ENCODE measurements at places on chromosomes 11 and 22.

- no peak for DNase-seq
Measured at GRCh38 chr11:78786746-78787145, 212.1 kb upstream of the NARS2 start.

GRCh38 chr11:93740031-93740729 lies 1.1 kb downstream of the TAF1D start:
- DNase-seq = peak; percentile 20

- DNase-seq = no peak
Measured at GRCh38 chr22:24101966-24102365, 79.3 kb upstream of the SUSD2 start.

GRCh38 chr22:17366830-17367229 lies 2.4 kb upstream of the CECR2 start:
- DNase-seq = no peak

DNA sequence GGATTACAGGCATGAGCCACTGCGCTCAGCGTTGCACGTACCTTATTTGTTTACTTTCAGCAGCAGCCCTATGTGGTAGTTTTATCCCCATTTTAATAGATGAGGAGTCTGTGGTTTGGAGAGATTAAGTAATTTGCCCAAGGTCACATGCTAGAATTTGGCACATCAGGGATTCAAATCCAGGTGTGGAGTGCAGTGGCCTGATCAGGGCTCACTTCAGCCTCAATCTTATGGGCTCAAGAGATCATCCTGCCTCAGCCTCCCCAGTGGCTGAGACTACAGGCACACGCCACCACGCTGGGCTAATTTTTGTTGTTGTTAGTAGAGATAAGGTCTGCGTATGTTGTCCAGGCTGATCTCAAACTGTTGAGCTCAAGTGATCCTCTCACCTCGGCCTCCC lies 18.5 kb upstream of the SPTBN2 start:
- DNase-seq = no peak

DNA sequence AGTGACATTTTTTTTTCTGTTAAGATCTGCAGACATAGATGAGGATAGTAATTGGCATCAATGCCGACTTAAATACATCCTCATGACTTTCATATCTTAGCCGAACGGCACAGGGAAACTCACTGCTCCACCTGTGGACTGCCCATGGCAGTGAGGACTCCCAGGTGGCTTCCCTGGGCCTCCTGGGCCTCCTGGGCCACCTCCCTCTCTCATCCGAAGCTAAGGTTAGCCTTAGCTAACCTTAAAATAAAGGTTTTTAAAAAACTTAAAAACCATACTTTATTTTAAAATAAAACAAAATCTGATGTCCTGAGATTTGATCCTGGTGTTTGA lies 38.1 kb upstream of the TSKU start:
- DNase-seq = no peak

DNA sequence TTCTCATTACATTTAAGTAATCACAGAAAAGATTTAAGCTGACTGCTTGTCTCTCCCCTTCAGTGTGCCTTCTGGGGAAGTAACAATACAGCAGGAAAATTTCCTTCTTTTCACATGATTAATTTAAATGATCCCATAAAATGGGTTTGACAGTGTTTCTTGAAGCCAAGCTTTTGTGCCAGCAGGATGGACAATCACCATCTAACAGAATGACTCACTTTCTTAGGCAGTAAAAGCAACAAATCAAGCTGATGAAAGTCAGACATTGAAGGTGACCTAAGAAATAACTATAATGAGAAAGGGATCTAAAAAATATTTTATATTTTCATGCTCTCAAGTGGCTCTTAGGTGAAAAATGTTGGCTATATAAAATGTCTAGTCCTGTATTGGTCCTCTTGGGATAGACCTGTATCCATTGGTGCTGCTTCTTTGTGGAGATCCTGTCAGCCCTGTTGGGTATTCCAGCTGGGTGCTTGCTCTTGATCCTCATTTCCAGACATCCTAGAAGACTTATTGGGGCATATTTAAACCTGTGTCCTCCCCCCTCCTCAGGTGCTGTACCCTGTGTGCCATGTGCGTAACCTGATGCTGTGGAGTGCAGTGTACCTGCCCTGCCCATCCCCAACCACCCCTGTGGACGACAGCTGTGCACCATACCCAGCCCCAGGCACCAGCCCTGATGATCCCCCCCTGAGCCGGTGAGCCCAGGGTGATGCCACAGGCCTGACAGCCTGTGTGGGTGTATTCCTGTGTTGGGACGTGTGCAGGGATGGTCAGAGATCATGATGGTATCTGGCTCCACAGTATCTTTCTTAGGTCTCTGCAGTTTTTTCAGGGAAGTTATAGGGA lies 62.7 kb upstream of the HORMAD2 start:
- no peak for DNase-seq

DNA sequence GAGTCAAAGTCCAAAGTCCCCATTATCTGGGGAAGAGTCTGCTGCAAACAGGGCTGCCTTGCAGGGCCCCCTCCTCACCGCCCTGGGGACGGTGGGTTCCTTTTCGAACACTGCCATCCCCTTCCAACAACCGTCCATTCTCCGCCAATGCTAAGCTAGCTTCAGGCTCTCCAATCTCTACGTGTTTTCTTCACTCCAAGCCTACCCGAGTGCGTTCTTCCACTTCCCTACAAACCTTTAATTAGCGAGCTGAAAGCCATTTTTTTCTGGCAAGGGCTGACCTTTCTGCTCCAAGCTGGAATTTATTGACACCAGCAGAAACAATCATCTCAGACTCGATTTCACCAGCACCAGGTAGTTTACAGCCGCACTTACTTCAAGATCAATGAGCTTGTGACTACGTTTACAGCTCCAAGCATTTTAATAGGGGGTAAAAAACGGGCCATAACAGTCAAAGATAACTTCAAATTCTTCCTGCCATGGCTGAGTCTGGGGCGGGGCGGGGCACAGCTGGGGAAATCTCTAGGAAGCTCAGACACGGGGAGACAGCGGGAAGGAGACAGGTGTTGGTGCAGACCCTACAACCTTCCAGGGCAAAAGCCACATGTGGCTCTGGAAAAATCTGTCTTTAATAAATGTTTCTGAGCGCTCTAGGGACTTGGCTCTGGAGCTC lies 82.2 kb downstream of the PHF21B start:
- no peak for DNase-seq

All from activated T-cell treated with anti-CD3 and anti-CD28 coated beads for 4 hours (primary cell).